ENCODE measurements at places on chromosomes 5 and 9.

- DNase-seq: no peak
Measured at GRCh38 chr9:32581512-32582143, 8.7 kb upstream of the NDUFB6 start.

DNA sequence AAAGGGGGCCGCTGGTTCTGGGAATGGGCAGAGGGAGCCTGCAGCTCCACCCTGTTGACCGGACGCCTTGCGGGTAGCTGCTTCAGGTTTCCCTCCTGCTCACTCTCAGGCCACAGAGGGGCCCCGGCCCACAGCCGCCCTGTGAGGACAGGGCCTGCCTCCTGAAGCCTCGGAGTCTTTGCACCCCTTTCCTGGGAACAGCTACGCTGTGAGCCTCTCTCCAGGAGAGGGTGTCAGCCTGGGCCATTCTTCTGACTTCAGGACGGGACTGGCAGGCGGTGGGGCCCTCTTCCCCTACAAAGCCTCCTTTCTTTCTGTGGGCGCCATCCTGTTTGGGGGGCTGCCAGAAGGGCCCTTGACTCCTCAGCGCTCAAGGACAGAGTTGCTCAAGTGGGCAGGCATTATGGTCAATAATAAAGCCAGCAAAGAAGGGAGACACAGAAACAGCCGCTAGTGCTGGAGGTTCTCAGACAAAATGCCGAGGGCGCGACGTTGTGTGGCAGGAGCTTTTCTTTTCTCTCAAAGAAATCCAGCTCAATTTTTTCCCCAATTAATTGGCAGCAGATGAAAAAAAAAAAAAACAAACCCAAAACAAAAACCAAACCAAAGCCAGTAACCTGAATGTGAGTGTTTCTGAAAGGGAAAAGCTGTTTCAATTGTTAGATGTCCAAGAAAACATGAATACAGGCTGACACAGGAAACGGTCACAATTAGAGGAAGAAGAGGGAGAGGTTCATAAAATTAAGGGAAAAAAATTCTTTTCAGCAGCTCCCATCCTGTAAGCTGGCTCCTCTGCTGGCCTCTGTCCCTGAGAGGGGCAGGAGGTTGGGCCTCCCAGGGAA, 12.8 kb upstream of the SLC25A51 start:
- DNase-seq: no peak

DNA sequence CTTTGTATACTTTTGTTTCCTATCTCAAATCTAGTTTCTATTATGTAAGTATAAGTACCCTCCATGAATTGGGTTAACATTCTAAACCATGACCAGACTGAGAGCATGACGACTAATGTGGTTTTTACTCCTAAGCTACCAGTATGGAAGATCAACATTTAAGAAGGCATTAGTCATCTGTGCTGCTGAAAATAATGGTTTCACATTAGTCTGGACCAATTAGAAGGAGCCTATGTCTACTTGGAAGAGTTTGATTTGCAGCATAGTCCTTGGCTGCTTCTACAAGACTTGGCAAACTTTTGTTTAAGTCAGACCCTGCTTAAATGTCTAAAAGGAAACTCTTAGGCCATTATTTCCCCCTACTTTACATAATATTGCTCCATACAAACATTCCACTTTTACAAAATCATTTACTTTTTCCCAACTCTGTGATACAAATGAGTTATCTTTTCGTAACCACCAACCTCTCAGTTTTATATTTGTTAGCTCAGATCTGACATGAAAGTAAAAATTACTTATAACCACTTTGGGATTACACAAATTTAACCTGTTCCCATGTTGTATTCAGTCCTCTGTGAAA, 186.7 kb downstream of the COMMD10 start:
- DNase-seq: no peak

GRCh38 chr5:53556001-53556400, 4.4 kb upstream of the NDUFS4 start:
- no peak for DNase-seq

DNA sequence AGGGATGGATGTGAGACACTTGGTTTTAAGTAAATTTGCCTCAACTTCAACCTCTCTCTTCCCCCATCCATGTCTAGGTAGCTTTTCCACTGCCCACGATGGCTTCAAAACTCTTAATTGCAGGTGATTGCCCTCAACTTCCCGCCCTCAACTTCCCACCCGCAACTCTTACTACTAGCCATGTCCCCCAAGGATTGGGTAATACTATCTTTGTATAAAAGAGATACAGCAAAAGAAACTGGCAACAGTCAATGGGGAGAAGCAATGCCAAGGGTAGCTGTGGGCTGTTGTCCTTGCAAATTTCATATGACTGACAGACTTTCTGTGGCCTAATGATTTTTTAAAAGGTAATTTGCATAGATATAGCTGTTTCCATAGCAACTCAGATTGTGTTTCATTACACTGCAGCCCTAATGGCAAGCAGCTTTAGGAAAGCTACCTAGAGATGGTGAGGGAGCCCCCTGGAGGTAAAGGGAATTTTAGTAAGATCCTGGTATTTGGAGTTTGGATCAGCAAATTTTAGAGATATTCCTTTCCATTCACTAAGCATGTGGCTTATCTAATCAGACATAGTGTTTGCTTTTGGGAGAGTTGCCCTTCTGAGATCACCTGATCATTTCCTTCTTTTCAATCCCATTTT, 421.5 kb upstream of the DAP start:
- DNase-seq: no peak

- no peak for DNase-seq
Measured at GRCh38 chr5:53930457-53930856, 370.0 kb downstream of the NDUFS4 start.

DNA sequence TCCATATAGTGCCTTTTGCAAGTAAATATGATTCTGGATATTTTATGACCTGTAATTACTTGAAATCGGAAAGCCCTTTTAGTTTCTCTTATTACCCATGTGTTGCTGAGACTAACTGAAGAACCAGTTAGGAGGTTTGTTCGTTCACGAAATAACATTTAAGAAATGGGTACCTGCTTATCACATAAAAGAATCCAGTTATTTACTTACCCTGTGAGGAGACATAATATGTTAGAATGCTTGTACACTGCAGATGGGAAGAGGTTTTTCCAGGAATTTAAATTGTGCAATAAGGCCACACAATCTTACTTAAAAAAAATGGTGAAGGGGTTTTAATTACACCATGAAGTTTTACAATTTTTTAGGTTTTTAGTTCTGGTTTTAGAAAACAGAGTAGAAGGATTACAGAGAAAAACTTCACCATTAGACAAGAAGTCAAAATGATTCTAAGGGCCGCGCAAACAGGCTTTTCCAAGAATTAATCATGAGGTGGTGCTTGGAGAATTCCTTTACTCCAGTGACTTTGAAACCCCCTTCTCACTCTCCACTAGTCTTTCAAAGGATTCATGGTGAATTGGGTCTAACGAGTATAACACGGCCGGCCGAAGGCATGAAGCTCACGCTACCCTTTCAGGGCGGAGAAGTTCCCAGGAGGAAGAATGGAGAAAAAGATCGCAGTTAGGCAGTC, 1.1 kb upstream of the PTGER4 start:
- no peak for DNase-seq

GRCh38 chr5:41510176-41510831, at the start of gene PLCXD3:
Gene PLCXD3 (minus strand): TSS chr5:41510601. CDS start chr5:41510526, 75 bp downstream.
- DNase-seq: no peak

DNA sequence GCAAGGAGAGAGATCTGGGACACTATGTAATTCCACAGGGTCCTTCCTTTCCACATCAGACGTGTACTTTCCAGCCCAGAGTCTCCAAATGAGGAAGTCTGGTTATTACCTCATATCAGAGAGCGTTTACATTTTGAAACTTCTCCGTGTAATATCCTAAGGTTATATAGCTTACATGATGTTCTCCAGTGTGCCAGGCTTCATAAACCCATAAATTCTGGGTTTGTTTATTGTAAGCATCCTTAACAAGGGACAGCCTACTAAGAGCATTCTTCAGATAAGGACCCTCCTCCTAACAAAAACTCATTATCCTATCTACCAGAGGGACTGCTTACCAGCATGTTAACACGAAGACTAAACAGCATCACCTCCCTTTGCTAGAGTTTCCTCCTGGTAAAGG, 17.9 kb downstream of the SRFBP1 start:
- no peak for DNase-seq

- no peak for DNase-seq
Measured at GRCh38 chr5:17275289-17276158, 58.1 kb downstream of the BASP1 start.

DNA sequence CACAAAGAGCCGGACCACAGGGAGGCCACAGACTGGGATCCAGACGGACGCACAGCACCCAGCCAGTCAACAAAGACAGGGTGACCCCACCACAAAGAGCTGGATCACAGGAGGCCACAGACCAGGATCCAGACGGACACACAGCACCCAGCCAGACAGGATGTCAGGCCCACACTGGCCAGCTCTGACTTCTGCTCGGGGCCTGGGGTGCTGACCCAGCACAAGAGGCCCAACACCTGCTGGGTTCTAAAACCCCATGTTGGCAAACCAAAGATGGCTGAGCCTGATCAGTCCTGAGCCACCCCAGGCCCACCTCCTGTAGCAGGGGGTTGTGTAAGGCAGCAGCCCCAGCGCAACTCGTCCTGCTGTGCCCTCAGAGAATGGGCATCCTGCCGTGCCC, 5.2 kb upstream of the DPH7 start:
- no peak for DNase-seq

GRCh38 chr5:1152156-1152555, 40.3 kb upstream of the SLC12A7 start:
- no peak for DNase-seq

GRCh38 chr5:135724617-135725016, 109.8 kb upstream of the SLC25A48 start:
- DNase-seq: no peak

- peak; percentile 7 for DNase-seq
Measured at GRCh38 chr5:135438636-135439221, 8.4 kb downstream of the DCANP1 start.

DNA sequence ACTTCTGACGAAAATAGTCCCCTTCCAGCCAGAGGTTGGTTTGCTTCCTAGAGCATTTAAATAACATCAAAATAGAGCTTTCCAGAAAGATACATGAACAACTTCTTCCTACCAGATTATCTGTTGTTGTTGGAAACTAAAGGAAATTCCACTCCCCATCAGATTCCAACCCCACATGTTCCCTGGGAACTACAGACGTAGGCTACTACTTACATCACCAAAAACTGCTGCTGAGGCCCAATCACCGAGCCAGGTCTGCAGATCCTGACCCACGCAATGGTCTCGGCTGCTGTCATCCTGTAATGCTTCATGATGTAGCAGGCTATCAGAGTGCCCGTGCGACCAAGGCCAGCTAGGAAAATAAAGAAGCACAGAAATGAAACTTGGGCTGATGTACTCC, 73.4 kb downstream of the HABP4 start:
- no peak for DNase-seq

GRCh38 chr5:171692107-171692506, 93.5 kb upstream of the SMIM23 start:
- DNase-seq: no peak

DNA sequence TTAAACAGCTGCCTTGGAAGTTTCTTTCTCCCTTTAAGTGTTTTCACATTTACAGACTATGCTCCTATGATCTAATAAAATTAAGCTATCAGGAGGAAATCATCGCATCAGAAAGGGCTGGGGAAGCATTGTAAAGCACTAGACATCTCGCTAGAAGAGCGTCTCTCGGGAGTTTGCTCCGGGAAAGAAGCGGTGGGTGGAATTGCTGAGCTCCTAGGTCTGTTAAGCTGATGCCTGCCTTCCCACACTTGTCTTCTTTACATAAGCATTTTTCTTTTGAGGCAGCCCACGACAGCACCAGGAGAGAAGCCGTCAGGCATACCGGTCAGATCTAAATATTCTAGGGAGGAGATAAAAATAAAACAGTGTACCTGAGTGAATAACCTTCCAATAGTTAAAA, 541.7 kb upstream of the TUSC1 start:
- no peak for DNase-seq

DNA sequence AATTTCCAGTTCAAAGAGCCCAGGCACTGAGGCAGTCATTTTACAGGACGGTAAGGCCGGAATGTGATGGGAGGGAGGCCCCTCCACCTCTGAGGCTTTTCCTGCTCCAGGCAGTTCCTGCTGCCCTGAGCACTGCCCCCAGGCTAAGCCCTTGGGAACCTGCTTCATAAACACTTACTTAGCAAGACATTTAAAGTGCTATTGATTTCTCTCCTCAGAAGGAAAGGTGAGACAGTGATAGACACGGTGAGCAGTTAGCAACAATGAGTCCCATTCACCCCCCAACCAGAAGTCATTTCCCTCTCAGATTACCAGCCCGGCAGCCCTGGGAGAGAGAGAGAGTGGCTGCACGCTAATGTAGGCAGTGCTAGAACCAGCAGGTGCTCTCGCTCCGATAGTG, 462.5 kb downstream of the SPOCK1 start:
- no peak for DNase-seq

GRCh38 chr9:114837923-114838322, 32.1 kb upstream of the TNFSF15 start:
- no peak for DNase-seq

DNA sequence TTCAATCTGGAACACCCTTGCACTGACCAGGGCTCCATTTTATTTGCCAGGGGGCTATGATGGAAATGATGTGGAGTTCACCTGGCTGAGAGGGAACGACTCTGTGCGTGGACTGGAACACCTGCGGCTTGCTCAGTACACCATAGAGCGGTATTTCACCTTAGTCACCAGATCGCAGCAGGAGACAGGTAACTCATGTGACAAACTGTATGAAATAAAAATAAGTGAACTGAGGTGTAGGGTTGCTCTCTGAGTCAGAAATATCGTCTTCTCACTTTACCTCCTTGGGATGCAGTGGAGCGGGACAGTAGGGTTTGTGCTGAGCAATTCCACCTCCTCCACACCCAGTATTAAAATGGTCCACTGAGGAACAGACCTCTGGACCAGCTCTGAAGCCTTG, 22.1 kb downstream of the GABRP start:
- no peak for DNase-seq

DNA sequence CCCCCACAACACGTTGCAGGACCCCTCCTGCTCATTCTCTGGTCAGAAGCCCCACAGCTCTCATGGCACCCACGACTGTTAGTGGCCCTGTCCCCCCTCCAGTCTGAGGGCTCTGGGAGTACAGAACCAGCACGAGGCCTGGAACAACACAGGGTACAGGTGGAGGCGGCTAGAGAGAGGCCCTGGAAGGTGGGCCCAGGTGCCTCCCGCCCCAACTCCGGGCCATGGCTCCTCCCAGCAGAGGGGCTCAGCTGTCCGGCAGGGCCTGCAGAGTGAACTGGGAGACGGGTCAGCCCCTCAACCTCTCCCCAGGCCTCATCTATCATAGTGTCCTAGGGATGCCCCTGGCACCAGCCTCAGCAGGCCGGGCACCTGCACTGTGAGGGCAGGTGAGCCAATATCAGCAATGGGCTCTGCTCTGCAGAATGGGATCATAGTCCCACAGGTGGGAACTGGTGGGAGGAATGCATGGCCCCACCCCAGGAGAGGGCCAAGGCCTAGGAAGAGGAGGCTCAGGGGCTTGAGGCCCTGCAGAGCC, 58.6 kb downstream of the BARX1 start:
- DNase-seq: no peak

GRCh38 chr5:68269820-68270219, 54.3 kb downstream of the PIK3R1 start:
- no peak for DNase-seq

- DNase-seq: no peak
Measured at GRCh38 chr5:144092508-144092907, 78.0 kb downstream of the YIPF5 start.

Data from central memory CD8-positive, alpha-beta T cell (primary cell).